KBM-7 (cell line): ENCODE measurements at places on chromosomes 12 and 14.

DNA sequence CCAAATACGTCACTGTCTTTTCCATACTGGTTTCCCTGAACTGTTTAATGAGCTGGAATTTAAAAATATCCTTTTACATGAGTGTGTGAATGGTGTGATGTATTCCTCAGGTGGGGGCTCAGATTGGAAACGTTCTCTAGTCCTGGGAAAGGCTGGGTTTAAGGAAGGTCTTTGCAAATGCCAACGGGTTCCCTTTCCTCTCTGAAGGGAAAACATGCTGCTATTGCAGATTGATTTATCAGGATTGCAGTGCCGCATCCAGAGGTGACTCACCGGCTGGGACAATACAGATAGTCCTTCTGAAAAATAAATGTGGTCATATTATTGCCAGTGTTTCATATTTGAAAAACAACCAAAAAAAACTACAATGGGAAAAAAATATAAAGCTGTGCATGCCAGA lies 193.1 kb upstream of the FLRT2 start:
- no peak for DNase-seq

- DNase-seq: no peak
These were observed 135.4 kb downstream of the ZFP36L1 start for GRCh38 chr14:68657300-68658028.

- DNase-seq: no peak
These were observed 23.7 kb downstream of the NINJ2 start for GRCh38 chr12:639566-639965.

GRCh38 chr14:82385048-82385447 lies 851.4 kb upstream of the SEL1L start:
- no peak for DNase-seq

GRCh38 chr14:92884410-92884809 lies 38.5 kb upstream of the CHGA start:
- no peak for DNase-seq

GRCh38 chr12:130026608-130027176 lies 122.9 kb upstream of the TMEM132D start:
- peak; percentile 24 for DNase-seq

- DNase-seq: no peak
These were observed 5.2 kb upstream of the CCT2 start for GRCh38 chr12:69580074-69580473.

GRCh38 chr12:24177889-24178288 lies 228.4 kb upstream of the SOX5 start:
- no peak for DNase-seq

GRCh38 chr12:27177706-27178105 lies 66.4 kb upstream of the STK38L start:
- DNase-seq: no peak

GRCh38 chr14:39615352-39615751 lies 183.1 kb upstream of the FBXO33 start:
- no peak for DNase-seq

- peak; percentile 11 for DNase-seq
These were observed 101.8 kb downstream of the CMKLR1 start for GRCh38 chr12:108237272-108237671.

GRCh38 chr12:107033758-107034739 lies 47.1 kb upstream of the MTERF2 start:
- no peak for DNase-seq

DNA sequence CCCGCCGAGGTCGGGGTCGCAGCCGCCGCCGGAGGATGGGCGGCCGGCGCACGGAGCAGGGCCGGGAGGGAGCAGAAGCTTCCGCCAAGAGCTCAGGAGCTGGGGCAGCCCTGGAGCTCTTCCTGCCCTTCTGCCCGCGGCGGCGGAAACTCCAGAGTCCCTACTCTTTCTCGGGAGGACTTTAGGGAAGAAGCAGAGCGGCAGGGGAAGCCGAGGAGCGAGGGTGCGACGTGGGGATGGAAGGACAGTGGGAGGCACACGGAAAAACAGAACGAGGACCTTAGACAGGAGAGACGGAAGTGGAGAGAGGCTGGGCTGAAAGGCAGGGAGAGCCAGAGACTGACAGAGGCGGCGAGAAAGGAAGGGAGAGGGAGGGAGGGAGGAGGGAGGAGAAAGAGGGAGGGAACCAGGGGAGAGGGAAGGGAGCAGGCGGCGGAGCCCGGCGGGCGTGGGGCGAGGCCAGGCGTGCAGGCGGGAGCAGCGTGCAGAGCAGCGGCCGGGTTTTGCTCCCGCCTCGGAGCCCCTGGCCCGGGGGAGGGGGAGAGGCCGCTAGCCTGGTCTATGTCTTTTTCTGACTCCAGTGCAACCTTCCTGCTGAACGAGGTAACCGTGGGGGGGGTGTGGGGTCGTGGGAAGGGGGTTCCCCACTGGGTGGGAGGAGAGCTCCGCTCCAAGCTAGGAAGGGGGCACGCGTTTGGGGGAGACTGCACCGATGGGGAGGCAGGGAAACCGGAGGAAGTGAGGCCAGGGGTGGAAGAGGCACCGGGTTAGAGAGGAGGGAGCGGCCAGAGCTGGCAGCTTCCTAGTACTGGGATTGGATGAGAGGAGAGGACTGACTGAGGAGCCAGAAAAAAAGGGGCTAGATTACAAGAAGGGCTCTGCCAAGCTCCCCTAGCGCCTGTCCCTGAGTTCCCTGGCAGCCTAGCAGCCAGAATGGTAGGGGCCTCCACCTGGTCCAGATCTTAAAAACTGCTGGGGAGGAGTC lies 2.9 kb upstream of the CACNB3 start:
- DNase-seq: peak; percentile 90

GRCh38 chr12:22978962-22979361 lies 354.0 kb downstream of the ETNK1 start:
- no peak for DNase-seq

DNA sequence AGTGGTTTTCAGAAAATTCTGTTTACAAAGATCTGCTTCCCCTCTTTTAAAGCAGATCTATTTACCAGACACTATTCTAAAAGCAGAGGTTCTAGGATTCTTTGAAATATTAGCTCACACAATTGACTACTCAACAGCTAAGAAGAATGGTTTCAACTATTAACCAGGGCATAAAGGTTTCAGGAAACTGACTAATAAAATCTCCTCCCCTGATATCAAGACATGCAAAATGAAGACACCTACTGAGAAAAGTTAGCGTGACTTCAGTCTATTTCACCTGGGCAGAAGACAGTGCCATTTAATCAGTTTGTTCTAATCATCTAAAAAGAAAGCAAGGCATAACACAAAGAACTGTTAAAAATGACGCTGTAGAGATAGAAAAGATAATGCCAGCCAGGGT lies 22.2 kb downstream of the DAD1 start:
- no peak for DNase-seq

GRCh38 chr12:34347367-34347766 lies 325.1 kb downstream of the ALG10 start:
- no peak for DNase-seq

DNA sequence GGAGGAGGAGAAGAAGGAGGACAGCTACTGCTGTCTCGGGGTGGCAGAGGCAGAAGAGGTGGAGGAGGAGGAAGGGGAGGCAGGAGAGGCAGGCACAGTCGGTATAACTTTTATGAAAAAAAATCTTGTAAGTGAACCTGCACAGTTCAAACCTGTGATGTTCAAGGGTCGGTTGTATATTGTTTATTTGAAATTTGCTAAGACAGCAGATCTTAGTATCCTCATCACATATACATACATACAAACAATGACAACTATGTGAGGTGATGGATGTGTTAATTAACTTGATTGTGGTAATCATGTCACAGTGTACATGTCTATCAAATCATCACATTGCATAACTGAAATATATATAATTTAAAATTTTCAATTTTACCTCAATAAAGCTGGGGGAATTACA lies 19.0 kb downstream of the ACTN1 start:
- no peak for DNase-seq

GRCh38 chr14:46819117-46819516 lies 167.5 kb upstream of the RPL10L start:
- DNase-seq: no peak

- no peak for DNase-seq
These were observed 120.0 kb downstream of the OTOGL start for GRCh38 chr12:80219345-80219744.
